Hematopoietic multipotent progenitor cell (in vitro differentiated cells): ENCODE measurements at places on chromosomes 2 and 18. TPM values are rescaled to one million over a fixed set of nuclear protein-coding genes. Genes with fewer than 3 reads are reported as not detected.

The IL36B gene
- total RNA-seq, result not detected

The ACP1 gene
- total RNA-seq, result 57.1 TPM

The ENOSF1 gene
- total RNA-seq, result 84.0 TPM

The HOXD1 gene
- total RNA-seq, result not detected

The LHCGR gene
- not detected for total RNA-seq

The MFSD2B gene
- total RNA-seq, result 4.8 TPM

GRCh38 chr2:171512014-171512413, 10.3 kb upstream of the CYBRD1 start:
- no peak for DNase-seq

- no peak for DNase-seq
Observed at GRCh38 chr2:16406496-16407289, 258.9 kb downstream of the CYRIA start.

- DNase-seq, result no peak
Observed at GRCh38 chr2:237879058-237879430, 19.6 kb downstream of the RAMP1 start.

DNA sequence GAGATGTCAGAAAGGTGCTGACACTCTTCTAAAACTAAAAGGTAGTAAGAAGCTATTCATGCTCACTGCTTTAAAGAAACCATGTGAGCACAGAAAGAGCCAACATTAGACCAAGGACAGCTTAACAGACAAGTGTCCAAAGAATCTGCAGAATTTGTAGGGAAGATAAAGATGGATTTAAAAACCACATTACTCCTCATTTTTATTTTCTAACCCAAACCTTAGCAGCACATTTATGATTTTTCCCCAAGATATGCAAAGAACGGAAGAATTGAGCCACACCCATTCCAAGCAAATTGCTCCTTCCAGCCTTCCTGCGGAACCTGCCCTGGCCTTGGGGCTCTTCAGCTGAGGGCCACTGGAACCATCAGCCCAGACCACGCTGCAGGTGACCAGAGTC, 26.9 kb downstream of the MBP start:
- DNase-seq, result no peak

GRCh38 chr2:9050122-9050809, 46.8 kb upstream of the MBOAT2 start:
- DNase-seq, result no peak

DNA sequence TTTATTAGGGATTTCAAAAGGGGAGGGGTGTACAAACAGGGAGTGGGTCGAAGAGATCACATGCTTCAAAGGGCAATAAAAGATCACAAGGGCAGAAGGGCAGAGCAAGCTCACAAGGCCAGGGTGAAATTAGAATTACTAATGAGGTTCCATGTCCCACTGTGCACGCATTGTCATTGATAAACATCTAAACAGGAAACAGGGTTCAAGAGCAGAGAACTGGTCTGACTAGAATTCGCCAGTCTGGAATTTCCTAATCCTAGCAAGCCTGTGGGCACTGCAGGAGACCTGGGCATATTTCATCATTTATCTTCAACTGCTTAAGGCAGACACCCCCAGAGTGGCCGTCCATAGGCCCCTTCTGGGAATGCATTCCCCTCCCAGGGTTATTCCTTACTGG, 408.2 kb downstream of the ZNF804A start:
- DNase-seq, result no peak

- DNase-seq, result no peak
Observed at GRCh38 chr2:44881856-44882255, 59.6 kb upstream of the SIX3 start.

DNA sequence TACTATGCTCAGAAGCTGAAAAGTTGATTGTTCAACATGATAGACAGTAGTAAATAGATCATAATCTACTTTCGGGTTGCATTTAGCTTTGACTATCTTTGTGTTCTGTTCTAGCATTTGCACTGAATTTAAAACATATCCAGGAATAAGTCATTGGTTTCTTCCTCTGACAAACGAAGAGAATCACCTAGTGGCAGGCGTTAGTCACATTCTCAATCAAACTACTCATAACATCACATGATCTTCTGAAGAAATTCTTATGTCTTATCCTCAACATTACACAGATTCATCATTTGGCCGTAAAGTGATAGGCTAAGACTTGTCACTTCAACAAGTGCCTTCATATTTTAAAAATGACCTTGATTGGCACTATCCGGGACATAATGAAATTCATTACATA, 63.6 kb upstream of the TTC21B start:
- DNase-seq, result no peak

DNA sequence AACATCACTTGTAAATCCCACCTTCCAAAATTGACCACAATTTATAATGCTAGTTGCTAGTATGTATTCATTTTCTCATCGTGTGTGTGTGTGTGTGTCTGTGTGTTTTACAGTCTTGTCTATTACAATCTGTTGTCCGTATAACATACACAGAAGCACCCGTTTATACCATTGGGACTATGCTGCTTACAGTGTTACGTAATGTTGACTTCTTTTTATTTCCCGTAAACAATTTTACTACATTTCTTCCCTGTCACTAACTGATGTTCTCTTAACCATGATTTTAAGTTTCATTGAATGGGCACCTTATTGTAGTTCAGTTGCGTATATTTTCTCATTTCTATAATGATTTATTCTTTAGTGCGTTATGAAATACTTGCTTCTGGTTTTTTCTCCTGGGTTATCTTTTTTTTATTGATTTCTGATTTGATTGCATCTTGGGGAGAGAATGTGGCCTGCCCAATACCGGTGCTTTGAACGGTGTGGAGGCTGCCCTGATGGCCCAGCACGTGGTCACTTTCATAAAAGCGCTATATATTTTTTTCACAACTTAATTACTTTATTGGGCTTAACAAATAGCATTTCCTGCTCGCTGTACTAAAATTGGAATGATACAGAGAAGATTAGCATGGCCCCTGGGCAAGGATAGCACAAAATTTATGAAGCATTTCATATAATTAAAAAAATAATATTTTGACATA, 14.5 kb upstream of the ASB1 start:
- DNase-seq, result no peak

- DNase-seq, result no peak
Observed at GRCh38 chr18:46400449-46400848, 256.6 kb downstream of the LOXHD1 start.

GRCh38 chr2:28621172-28622100, 125.6 kb downstream of the PLB1 start:
- peak; percentile 95 for DNase-seq

- DNase-seq, result no peak
Observed at GRCh38 chr2:2018713-2019410, 274.5 kb upstream of the PXDN start.

- DNase-seq, result no peak
Observed at GRCh38 chr2:147862859-147863516, 18.2 kb downstream of the ACVR2A start.

DNA sequence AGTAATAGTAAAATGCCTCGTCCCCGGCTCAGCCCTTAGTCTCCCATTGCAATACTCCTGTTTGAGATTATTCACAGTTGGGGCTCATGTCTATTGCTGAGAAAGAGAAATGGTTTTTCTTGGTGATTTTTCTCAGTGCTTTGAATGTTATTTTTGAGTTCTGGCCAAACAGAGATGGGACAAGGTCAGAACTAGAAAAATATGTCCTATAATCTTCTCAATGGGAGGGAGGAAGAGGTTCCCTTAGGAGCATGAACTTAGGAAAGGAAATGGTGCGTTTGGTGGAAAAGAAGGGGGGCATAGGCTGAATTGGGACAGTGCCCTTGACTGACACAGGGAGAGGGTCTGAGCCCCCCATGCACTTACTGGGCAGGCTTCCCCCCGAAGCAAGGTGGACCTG, 133.8 kb downstream of the AGAP1 start:
- no peak for DNase-seq

DNA sequence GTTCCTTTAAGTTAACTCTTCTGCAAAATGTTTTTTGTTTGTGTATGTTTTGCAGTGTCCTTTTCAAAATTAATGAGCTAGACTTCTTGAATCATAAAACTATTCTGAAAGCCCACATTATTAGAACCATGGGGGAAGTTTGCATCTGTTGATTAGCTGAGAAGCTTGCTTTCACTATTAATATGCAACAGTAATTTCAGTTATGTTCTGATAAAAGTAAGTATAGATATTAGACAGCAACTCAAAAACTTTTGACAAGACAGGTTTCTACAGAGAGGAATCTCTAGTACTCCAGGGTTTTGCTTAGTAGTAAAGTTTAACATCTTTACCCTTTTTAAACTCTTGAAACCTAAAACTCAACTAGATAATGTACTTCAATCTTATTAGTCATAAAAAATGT, 147.8 kb downstream of the UBE2E3 start:
- DNase-seq, result no peak

DNA sequence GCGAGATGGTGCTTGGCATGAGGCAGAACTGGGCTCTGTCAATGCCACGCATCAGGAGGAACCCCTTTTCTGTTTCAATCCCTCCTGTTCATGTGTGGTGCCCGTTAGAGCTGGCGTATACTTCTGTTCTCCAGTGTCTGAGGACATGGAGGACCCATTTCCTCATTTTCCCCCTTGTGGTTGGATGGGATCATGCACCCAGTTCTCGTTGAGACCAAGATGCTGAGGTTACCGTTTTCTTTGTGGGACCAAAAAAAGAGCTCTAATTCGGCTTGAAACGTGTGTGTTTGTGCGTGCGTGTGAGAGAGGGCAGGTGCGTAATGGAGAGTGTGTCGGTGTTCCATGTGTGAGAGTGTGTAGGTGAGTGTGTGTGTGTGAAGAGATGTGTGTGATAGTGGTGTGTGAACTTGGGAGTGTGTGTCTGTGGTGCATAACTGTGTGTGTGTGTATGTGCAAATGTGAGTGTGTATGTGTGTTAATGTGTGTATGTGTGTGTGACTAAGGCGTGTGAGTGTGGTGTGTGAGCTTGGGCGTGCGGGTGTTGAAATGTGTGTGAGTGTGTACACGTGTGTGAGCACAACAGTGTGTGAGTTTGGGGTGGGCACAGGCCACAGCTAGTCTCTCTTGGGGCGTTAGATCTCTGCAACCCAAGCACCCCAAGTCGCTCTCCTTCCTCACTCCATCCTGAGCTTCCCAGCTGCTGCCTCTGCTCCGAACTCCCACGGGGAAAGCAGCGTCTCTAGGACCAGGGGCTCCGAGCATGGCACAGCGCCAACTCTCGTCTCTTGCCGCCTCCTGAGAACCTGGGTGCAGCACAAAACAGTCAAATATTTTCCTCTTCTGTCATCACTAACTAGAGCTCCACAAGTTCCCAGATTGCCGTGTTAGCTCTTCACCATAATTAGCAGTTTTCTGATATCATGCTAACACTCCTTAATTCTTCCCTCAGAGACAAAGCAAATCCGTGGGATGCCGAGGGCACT, 75.8 kb downstream of the LONRF2 start:
- DNase-seq, result no peak

GRCh38 chr18:8814206-8814605, 108.8 kb downstream of the MTCL1 start:
- no peak for DNase-seq

GRCh38 chr2:2528846-2529245, 197.8 kb upstream of the MYT1L start:
- DNase-seq, result no peak
